ENCODE measurements at places on chromosomes 11 and 22. TPM values are rescaled to one million over a fixed set of nuclear protein-coding genes. Genes with fewer than 3 reads are reported as not detected.

GRCh38 chr11:78876676-78877075 is 302.0 kb upstream of the NARS2 start:
- DNase-seq = no peak
- H3K27me3 ChIP-seq = no peaks in the 10 kb centered on the region
- no peak overlapping the region for H3K4me3 ChIP-seq

DNA sequence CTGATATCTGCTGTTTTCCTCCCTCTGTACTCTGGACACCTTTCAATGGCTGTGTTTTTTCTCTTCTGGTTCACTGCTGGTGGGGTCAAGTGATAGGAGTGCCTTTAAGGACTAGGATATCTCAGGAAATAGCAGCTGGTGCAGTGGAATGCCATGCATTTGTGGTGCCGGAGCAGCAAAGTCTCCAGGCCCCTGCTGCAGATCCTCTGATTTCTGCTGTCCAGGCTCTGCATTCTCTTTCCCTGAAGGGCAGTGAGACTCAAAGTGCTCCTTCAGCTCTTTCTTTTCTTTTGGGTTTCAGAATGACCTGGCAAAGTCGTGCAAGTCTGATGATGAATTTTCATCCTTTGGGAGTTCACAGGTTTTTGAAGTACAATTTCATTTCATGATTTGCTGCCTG is 774.3 kb downstream of the FAM181B start:
- DNase-seq = no peak
- H3K4me3 ChIP-seq = no peak overlapping the region
- no peaks in the 10 kb centered on the region for H3K36me3 ChIP-seq
- H3K27me3 ChIP-seq = no peaks in the 10 kb centered on the region

- H3K27ac ChIP-seq = peak overlapping the region; percentile 58
- no peaks in the 10 kb centered on the region for H3K27me3 ChIP-seq
Observed at GRCh38 chr11:36288442-36289225, 590 bp downstream of the COMMD9 start.

- no peak overlapping the region for H3K27ac ChIP-seq
- DNase-seq = no peak
- no peak overlapping the region for H3K4me3 ChIP-seq
- no peaks in the 10 kb centered on the region for H3K4me1 ChIP-seq
- no peaks in the 10 kb centered on the region for H3K27me3 ChIP-seq
Observed at GRCh38 chr11:116172851-116173250, 599.9 kb downstream of the BUD13 start.

DNA sequence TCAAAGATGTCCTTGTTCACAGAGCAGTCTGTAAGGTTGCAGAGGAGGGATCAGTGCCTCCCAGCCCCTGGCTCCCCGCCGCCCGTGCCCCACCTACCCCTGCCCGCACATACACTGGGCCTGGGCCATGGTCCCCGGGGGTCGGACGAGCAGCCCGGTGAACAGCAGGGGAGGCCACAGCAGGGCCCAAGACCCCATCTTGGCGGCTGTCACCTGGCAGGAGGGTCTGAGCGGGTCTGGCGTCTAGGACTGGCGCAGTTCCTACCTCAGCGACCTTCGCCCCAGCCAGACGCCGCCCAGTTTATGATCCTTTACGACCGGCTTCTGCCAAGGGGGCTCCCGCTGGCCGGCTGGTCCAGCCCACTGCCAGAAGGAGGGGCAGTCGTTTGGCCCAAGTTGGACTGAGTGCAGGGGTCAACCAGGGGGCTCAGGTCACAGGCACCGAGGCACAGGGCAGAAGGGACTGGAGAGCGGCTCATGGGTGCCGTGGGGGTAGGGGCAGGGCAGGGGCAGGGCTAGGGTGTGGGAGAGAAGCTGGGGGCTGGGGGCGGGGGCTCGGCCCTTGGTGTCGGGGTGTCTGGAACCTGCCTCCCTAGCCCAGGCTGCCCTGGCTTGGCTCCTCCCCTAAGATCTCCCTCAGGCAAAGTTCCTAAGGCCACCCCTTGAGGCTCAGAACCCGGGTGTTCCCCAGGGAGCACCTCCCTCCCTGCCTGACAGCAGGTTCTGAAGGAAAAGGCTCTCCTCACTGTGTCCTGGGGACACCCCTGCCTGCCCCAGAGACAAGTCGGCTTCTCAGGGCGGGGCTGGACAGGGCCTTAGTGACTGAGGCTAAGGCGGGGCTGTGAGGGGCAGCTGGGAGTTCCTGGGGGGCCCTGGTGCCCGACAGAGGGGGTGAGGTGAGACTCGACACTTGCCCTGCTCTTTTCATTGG is at the start of gene CDHR5:
CDHR5 (minus strand) TSS at position 251 of the 931 bp plus-strand sequence; CDS start at position 198, 53 bp downstream.
- peaks cover 7% of the 10 kb centered on the region for H3K4me1 ChIP-seq
- no peak for DNase-seq
- no peak within 1 kb of the TSS for H3K4me3 ChIP-seq
- no peak within 1 kb of the TSS for H3K27ac ChIP-seq
- H3K36me3 ChIP-seq = no peaks in the 10 kb centered on the region
- no peaks in the 10 kb centered on the region for H3K27me3 ChIP-seq

DNA sequence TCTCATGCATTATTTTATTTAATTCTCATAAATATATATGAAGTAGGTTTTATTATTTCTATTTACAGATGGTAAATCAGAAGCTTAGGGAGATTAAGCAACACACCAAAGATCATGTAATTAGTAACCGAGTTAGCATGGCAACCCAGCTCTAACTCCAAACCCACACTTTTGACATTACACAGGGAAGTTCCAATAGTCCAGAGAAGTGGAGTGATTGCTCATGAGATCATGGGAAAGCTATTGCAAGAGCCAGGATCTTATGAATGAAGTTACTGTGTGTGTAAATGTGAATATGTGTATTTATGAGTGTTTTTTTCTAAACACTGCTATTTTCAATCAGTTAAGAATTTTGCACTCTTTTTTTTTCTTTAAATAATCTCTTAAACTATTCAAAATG is 225.8 kb upstream of the KIRREL3 start:
- H3K36me3 ChIP-seq = no peaks in the 10 kb centered on the region
- DNase-seq = no peak
- no peaks in the 10 kb centered on the region for H3K4me1 ChIP-seq
- no peak overlapping the region for H3K27ac ChIP-seq
- H3K27me3 ChIP-seq = no peaks in the 10 kb centered on the region

DNA sequence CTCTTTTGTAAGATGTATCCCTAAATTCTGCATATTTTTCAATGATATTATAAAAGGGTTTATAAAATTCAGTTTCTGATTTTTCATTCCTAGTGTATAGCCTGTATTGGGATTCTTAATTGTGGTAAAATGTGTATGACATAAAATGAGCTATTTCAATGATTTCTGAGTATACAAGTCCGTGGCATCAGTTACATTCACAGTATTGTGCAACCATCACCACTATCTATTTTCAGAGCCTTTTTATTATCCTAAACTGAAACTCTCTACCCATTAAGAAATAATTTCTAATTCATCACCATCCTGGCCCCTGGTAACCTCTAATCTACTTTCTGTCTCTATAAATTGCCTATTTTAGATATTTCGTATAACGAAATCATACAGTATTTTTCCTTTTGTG is 39.8 kb downstream of the EIF3F start:
- H3K27ac ChIP-seq = no peak overlapping the region
- H3K27me3 ChIP-seq = no peaks in the 10 kb centered on the region
- no peak overlapping the region for H3K4me3 ChIP-seq
- no peaks in the 10 kb centered on the region for H3K36me3 ChIP-seq
- DNase-seq = no peak

- peak; percentile 20 for DNase-seq
- no peak overlapping the region for H3K4me3 ChIP-seq
- H3K27ac ChIP-seq = no peak overlapping the region
- no peaks in the 10 kb centered on the region for H3K27me3 ChIP-seq
- no peaks in the 10 kb centered on the region for H3K4me1 ChIP-seq
Observed at GRCh38 chr11:134654161-134654915, 242.3 kb upstream of the B3GAT1 start.

DGAT2 gene
- total RNA-seq = 3.2 TPM

THAP12 gene
- total RNA-seq = 54.9 TPM
